ENCODE measurements at places on chromosomes 13 and 19. TPM values are rescaled to one million over a fixed set of nuclear protein-coding genes. Genes with fewer than 3 reads are reported as not detected.

The FUT6 gene
- polyA plus RNA-seq: 10.6 TPM

The PRODH2 gene
- polyA plus RNA-seq: 24.1 TPM

- DNase-seq: no peak
Measured at GRCh38 chr19:1508507-1508856, 4.3 kb downstream of the ADAMTSL5 start.

The BRME1 gene
- polyA plus RNA-seq: 4.7 TPM

DNA sequence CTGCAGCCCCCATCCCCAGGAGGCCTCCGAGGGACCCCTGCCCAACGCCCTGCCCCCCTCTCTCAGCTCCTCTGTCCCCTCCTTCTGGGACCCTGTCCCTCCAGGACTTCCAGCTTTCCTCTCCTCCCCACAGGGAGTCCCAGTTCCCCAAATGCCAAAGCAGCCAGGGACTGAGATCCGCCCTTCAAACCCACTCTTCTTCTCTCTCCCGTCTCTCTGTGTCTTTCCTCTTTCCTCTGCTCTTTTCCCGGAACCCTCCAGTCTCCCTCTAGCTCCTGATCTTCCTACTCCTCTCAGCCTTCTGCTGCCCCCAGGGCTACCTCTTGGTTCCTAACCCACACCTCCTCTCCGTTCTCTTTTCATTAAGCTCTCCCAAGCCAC is 377 bp downstream of the CA11 start:
- no peak for DNase-seq

DNA sequence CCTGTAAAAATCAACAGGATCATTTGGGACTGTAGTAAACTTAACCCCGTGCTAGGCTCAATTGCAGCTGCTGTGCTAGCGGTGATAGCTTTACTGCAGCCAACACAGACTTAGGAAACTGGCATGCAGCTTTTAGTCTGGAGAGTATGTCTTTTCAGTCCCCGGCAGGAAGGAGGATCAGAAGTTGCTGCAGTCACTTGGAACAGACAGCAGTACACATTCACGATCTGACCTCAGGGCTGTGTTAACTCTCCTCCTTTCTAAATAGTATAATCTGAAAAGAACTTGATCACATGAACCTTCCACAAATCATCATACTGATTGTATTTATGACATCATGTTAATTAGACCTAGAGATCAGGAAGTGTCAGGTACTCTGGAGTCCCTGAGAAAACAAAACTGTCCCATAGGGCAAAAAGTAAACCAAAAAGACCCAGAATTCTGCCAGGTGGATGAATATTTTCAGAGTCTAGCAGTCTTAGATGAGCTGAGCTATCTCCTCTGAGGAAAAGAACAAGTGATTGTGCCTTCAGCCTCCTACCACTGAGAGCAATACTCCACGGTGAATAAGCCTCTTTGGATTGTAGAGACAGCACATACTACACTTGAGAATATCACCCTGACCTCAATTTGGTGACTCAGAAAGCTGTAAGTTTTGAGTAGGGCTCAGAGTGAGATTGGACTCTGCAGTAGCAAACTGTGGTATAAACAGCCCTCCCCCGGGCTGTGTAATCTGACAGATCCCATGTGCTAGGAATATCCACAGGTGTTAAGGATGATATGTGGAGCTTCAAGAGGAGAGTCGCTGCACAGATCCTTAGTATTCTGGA is 181.0 kb upstream of the GPR12 start:
- DNase-seq: no peak

The LHFPL6 gene
- polyA plus RNA-seq: 42.8 TPM

GRCh38 chr13:19910336-19911072 is 47.1 kb upstream of the ZMYM5 start:
- DNase-seq: no peak

GRCh38 chr13:72462726-72463125 is 264.7 kb downstream of the MZT1 start:
- no peak for DNase-seq

DNA sequence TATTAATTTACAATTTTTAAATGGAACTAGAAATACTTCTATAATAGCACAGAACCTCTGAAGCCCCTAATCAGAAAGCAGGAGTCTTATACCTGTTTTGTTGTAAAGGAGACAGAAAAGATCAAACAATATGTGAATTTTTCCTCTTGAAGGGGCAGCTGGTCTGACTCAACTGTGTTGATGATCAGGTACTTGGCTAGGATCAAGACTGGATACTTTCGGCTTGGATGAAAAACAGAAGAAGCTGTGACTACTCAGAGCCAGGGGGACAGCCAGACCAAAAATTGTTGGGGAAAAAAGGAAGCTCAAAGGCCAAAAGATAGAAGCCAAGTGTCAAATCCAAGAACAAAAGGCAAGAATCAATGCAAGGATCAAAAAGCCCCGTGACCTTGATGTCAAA is 195.6 kb downstream of the KCTD12 start:
- no peak for DNase-seq

The ATP1A3 gene
- polyA plus RNA-seq: 0.62 TPM

DNA sequence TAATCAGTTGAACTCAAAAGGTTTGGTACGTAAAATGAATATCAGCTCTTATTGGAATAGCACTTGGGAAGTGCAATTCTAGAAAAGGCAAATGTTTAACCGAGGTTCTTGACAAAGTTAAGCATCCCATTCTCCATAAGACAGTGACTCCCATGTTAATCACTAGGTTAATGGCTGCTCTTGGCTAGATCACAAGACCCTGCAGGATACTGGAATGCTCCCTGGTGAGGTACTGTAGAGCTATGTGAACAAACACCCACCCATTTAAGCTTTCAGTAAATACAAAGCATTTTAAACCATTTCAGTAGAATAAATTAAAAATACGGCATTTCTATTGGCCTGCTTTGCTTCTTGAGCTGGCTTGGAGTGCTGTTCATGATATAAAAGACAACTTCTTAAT is 56.5 kb downstream of the TDRD3 start:
- DNase-seq: no peak

DNA sequence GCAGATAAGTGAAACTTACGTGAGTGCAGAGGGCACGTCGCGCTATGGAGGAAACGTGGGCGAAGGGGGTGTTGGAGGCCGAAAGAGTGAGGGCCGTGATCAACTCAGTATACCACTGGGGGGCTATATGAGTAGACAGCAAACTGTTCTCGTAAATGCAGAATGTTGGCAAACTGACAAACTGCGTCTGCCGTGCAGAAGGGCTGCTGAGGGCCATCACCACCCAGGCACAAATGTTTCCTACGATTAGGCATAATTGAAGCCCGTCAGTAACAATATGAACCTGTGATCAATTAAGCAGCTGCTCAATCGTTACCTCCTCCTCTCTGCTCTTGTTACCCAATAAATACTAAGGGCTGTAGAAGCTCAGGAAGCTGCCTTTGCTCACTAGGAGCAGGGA is 17.3 kb upstream of the MADCAM1 start:
- DNase-seq: no peak

- DNase-seq: no peak
Measured at GRCh38 chr13:100476963-100477362, 111.6 kb downstream of the GGACT start.

The OR7C1 gene
- 0.17 TPM for polyA plus RNA-seq

DNA sequence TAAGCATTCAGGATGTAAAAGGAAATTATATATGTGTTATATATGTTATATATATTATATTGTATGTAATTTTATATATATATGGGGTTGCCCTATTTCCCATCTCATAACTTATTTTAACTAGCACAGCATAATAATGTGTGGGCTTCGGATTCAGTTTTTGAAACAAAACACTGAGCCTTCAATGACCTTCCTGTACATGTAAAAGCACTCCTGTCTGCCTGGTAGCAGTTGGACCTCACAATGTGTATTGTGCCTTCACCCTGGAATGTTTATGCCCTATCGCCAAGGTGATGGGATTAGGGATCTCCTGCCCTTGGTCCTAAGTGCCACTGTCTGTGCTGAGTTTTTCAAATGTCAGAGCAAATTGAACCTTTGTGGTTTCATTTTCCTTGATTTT is 968.8 kb downstream of the TUBA3C start:
- DNase-seq: peak; percentile 4

The KIR2DL3 gene
- 0.10 TPM for polyA plus RNA-seq

The PAF1 gene
- polyA plus RNA-seq: 73.5 TPM

DNA sequence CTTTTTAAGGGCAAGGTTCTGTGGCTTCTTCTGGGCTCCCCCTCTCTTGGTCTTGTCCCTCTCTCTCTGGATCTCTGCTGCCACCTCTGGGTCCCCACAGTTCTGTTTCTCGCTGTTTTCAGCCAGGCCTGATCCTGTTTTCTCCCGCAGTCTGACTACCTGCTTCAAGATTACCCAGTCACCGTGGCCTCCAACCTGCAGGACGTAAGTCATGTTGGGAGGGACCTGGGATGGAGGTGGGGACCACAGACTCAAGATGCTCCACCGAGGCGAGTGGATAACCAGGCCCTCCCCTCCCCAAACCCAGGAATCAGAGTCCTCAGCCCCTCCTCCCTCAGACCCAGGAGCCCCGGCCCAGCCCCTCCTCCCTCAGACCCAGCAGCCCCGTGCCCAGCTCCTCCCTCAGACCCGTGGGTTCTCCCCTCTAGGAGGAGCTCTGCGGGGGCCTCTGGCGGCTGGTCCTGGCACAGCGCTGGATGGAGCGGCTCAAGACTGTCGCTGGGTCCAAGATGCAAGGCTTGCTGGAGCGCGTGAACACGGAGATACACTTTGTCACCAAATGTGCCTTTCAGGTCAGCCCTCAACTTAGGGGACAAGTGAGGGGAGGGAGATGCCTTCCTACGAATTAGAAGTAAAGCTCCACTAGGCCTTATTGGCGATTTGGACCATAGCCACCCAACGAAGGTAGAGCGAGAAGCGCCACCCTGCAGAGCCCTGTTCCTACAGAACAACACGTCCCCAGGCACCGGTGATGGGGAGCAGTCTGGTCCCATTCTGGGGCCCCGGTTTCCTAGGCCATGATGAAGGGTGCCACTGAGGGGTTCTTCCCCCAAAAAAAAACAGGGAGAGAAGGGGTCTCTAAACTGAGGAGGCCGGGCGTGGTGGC is 2.2 kb downstream of the FLT3LG start:
- DNase-seq: no peak

DNA sequence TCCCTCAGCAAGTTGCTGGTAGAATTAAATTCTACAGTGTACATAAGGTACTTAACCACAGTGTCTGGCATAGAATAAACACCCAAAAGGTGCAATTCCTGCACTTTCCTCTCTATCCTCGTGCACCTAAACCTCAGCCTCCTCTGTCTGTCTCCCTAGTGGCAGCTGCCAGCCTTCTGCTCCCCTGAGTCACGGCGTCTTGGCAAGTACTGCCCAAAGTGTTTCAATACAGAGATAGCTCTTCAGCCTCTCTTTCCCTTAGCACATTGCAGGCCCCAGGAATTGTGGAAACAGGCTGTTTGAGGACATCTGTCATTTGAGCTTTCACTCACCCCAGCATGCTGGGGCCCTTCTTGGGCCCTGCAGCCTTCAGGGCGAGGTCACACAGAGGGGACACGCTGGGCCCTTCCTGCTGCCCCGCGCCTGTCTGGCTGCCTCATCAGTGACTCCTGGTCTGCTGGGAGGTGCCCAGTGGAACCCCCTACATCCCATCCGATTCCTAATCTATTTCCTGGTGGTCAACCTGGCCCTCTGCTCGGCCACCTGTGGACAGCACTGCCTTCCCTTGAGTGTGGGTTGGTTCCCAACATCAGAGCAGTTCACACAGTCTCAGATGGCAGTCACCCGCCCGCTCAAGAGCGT is 19.3 kb downstream of the COL4A2 start:
- no peak for DNase-seq

DNA sequence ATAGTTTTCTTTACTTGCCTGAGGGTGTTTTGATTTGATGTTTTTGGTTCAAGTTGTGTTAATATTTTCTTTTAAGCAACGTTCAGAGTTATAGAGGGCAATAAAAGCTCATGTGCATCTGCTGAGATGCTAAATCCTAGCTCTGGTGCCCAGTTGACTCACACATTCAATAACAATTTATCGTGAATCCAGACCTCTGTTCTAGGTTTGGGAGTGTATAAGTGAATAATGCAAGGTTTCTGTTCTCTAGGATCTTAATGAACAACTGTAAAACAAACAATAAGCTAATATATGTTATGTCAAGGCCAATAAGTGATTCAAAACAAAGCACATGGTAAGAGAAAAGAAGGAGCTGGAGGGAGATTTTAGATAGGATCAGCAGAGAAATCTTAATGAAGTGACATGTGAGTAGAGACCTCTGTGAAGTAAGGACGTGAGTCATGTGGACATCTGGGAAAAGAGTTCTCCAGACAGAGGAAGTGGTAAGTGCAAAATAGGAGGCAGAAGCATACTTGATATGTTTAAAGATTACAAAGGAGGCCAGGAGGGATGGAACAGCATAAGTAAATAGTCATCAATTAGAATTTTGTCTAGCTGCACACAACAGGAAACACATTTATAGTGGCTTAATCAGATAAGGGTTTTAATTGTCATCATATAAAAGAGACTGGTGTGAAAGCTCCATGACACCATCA is 278.5 kb upstream of the HTR2A start:
- DNase-seq: no peak

- DNase-seq: no peak
Measured at GRCh38 chr13:79870766-79871165, 389.8 kb downstream of the NDFIP2 start.

The C19orf73 gene
- polyA plus RNA-seq: 0.74 TPM

The FNDC3A gene
- polyA plus RNA-seq: 77.8 TPM

Measured in right renal cortex interstitium (tissue), 3 donors.